ENCODE measurements at places on chromosomes 4 and X.

DNA sequence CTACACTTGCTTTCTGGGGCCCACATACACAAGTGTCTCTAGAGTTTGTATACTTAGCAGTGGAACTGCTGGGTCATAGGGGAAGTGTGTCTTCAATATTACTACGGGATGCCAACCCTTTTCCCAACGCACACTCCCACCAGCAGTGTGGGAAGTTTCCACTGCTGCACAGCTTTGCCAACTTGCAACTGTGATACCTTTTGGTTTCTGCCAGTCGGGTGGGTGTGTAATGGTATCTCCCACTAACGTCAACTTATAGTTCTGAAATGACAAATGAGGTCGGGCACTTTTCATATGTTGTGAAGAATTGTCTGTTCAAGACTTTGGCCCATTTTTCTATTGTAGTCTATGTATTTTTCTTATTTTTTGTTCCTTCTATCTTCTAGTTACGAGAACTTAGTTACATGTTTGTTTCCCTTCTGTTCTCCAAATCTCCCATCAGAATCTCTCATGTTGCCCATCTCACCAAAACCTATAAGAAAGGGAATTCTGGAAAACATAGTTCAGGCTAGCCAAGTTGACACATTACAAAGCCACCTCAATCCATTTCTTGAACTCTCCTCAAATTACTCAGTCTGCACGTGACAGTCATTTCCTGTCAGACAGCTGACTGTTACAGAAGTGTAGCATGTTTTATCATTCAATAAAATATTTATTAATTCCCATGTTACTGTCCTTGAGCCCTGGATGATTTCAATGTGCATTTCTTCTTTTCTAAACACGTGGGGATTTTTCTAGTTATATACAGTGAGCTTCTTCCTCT, 30.7 kb downstream of the PNMA6E start:
- no peak for DNase-seq

DNA sequence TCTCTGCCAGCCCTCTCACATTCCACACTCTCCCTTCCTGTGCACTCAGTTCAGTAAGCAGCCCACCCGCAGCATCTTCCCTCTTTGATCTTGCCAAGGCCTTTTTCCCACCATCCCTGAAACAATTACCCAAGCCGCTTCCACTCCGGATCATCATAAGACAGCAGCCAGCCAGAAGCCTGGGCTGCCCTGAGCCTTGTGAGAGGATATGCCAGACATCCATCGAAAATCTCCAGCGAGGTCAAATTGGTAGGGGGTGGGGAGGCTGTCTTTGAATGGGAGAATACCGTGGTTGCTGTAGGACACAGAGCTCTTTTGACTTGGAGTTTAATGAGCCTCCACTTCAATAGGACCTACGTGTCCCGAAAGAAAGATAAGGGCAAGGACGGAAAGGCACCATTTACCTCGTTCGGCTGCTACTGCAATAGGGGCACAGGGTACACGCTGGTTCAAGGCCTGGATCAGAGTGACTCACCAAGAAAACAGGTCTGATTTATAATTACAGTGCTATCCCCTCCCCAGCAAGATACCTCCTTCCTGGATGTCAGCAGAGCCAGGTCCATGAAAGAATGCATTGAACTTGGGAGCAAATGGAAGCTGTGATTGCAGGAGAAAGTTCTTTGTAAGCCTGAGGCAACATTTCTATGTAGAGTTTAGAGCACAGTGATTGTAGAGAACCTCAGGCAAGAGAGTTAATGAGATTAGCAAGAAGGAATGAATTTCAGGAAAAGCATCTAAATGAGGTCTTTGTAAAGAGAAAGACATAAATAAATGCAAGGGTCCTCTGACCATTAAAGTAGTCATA, 39.5 kb downstream of the AMOT start:
- no peak for DNase-seq

DNA sequence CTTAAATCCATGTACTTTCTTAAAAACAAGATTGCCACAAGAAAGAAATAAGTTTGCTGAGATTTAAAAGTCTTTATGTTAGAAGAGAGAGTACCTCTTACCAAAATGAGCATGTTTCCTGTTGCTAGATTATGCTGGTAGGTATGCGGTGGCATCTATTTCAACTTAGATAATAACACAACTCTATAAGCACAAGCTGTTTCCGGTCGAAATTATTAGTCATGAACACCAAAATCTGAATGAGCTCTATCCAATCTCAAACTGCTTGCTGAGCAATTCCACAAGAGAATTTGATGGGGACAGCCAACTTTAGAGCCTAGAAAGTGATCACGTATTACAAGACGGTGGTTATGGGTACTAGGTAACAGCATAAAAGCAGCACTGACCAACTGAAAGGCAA, 49.3 kb downstream of the CBR4 start:
- no peak for DNase-seq

DNA sequence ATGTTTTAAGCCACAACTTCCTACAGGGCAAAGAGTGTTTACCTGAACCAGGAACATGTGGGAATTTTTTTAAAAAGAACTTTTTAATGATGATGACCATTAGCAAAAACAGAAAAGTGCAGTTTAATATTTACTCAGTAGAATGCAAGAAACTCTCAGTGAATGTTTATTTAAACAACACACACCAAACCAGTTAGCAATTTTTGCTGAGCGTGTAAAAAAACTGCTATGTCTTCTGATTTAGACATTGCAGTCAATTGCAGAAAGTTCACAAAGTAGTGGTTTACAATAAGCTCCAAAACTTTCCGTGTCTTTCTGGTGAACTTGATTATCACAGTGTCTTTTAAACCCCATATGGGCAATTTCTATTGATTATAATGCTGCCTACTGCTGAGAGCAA, 273.7 kb upstream of the DIAPH2 start:
- DNase-seq, result no peak

- DNase-seq, result no peak
These were observed 13.6 kb downstream of the ACSL1 start for GRCh38 chr4:184812199-184812542.
